KBM-7 (cell line): ENCODE measurements at places on chromosomes 7 and 10.

DNA sequence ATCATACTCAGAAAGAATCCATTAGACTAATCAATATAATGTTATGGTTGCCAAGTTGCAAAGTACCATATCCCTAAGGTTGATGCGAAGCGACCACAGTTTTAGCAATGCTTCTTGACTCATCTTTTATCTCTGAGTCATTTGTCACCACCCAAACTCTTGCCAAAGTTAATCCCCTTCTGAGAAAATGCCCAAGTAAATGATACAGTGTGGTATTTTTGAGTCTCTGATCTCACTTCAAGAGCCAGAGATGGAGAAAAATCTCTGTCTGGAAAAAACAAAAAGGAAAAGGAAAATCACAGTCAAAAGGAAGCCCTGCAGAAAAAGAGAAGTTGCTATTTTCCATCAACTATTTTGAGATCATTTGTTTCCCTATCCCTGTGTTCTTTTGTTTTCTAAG is 26.7 kb upstream of the OTUD1 start:
- no peak for DNase-seq

GRCh38 chr10:60114765-60115586 is 208.6 kb upstream of the CCDC6 start:
- DNase-seq, result peak; percentile 71

DNA sequence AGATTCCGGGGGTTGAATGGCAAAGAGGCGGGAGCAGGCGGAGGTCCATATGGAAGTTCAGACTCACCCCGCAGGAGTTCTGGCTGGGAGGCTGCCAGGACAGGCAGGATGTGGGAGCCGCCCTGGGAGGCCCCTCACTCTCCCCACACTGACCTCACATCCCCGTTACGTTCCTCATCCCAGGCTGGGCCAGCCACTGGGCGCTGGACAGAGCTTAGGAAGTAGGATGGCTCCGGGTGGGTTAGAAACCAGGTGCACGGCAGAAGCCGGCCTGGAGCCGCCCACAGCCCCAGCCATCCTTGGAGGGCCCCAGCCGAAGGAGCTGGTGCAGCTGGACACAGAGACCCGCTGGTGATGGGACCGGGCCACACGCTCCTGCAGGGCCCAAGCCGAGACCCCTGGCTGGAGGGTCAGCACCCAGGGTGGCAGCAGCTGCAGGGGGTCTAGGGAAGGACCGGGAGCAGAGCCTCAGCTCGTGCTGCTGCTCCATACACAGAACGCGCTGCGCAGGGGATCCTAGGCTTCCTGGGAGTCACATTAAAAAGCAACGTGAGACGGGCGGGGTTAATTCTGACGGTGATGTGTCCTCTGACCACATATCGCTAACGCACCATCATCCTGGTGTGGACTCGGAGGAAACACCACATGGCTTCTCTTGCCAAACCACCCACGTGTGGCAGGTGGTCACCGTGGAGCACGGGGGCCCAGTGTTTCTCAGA is 98.6 kb upstream of the DIP2C start:
- no peak for DNase-seq

DNA sequence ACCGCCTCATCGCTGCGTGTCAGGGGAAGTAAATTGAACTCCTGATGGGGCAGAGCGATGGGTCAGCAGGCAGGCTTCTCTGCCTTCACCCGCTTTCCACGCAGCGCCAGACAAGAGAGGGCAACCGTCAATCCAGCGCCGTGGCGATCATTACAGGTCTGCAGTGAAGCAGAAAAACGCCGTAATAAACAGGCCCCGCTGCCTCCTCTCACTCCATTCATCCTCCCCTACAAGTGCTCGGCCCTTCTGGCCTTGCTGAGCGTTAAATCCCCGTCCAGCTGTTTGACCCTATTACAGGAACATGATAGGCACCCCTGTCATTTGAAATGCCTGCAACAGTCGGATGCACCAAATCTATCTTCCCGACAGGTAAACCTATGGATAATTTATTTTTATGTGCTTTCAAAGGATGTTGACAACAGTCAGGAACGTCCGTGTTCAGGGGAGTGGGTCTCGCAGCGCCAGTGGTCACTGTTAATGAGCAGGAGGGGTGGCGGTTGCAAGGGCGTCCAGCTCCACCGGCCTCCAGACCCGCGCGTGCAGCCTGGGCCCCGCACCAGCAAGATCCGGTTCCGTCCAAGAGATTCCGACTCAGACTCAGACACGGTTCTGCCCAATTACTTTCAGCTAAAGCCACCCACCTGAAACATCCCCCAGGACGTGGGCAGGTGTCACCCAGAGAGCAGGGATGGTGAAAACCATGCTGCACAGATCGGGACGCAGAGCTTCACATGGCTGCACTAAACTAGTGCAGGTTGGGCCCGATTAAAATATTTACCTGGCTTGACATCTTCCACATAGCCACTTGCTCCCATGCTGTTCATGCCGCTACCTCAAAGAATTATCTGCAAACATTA is 508.0 kb upstream of the MGMT start:
- no peak for DNase-seq

DNA sequence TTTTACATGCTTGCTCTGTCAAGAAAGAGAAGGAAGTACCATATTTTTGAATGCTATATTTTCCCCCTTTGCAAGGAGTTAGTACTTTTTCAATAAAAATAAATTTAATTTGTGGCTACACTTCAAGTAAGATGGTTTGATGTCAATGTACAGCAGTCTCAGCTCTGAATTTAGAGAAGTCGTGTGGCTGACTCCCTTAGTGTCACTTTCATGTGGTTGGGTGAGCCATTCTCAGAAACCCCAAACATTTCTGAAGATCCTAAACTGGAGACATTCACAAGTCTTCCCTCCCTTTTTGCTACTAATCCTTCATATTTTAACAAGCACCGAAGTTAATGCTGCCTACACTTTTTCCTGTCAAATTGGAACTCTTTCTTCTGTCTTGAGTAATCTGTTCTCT is 244.4 kb downstream of the DYNC1I1 start:
- DNase-seq, result no peak

- no peak for DNase-seq
These were observed 110.8 kb upstream of the FGFR2 start for GRCh38 chr10:121708728-121709674.

- DNase-seq, result no peak
These were observed 24.5 kb downstream of the RAPGEF5 start for GRCh38 chr7:22332461-22332870.

- no peak for DNase-seq
These were observed 3.1 kb upstream of the ABCA13 start for GRCh38 chr7:48168159-48168558.

DNA sequence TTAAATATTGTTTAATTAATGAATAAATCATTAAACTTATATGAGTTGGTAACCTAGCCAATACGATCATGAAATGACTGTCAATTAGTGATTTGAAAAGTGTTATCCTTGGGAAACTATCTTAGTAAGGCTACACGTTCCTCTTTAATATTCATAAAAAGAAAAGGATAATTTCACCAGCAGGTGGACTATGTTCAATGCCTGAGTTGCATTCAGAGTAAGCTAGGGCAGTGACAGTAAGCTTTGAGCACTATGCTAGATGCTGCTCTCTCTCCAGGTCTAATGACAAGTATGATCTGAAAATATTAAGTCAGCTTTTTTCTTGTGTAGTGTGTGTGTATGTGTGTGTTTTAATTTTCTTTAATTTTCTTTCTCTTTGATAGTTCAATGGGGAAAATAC is 486.3 kb upstream of the PCDH15 start:
- DNase-seq, result no peak

DNA sequence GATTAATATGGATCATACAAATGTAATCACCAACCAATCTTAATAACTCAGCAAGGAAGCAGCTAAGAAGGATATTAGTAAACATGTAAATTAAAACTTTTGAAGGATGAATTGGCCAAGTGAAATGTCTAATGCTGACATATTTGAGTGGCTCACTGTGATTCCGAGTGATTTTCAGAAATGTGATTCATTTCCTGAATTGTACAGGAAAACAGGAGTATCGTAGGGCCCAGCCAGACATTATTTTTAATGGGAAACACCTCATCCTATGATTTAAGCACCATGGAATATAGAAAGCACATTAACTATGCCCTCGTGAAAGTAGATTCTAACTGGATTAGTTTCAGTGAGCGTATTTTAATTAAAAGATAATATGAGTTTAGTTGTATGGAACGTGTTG is 82.3 kb downstream of the LHFPL3 start:
- no peak for DNase-seq

GRCh38 chr7:150940431-150941102 is 37.6 kb downstream of the KCNH2 start:
- no peak for DNase-seq

GRCh38 chr10:17771017-17771416 is 19.0 kb downstream of the TMEM236 start:
- DNase-seq, result peak; percentile 69

DNA sequence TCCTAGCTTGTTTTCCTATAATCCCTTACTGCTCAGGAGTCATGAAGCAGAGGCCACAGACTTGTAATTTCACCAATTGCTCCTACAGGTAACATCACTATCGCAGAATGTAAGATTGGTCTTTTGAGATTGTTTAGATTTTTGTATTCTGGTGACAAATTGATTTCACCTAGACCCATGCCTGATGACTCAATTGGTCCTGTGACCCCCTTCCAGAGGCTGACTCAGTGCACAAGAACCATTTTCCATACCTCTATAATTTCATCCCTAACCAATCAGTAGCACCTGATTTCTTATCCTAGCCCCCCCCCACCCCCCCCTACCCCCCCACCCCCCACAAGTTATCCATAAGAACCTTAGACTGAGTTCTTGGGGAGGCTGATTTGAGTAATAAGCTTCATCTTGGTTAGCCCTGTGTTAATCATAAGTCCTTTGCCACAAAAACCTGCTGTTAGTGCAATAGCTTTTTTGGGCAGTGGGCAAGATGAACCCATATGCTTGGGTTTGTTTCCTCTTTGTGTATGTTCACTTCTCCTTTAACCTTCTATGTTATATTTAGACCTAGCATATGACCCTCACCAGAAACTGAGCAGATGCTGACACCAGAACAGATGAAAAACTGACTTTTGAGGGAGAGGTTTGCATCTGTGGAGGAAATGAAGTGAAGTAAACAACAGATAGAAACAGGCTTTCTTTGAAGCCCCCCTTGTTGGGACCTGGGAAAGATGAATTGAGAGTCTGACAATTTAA is 187.1 kb downstream of the KIF20B start:
- no peak for DNase-seq

DNA sequence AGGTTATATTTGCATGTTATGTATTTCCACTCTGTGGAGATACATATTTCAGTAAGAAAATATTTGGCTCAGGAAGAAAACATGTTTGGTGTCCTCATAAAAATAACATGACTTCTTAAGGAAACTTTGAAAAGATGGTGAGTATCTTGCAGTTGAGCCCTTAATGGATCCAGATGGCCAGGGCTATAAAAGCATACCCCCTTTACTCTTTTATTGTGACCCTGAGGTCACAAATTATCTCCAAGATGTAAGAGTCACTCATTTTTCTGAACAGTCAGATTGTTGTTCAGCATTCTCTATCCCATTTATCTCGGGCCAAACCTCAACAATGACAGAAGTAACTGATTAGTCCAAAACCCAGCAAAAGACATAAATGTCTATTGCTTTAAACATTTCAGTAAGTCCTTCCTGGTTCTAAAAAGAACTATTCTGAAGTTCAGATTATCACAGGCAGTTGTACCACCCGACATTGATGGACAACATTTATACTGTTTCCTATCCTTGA is 539.4 kb downstream of the PARD3 start:
- no peak for DNase-seq

GRCh38 chr7:136938476-136938875 is 70.0 kb downstream of the CHRM2 start:
- DNase-seq, result no peak

GRCh38 chr10:128062881-128063563 is 63.2 kb downstream of the MKI67 start:
- DNase-seq, result peak; percentile 91

- DNase-seq, result no peak
These were observed 126.0 kb upstream of the NRBF2 start for GRCh38 chr10:63007112-63007511.

DNA sequence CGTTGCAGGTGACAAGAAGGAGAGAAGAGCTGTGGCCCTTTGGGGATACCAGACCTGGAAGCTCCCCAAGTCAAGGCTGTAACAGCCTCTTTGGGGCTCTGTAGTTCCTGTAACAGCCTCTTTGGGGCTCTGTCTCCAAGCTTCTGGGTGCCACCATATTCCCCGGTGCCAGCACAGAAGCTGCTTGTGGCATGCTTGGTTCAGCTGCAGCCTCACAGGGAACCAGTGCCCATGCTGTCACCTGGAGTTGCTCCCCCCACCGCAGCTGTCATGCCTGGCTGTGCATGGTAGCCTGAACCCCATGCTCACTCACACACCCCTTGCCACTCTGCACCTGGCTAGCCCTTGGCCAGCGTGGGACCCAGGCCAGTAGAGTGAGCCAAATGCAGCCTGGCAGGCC is 109.1 kb downstream of the ELAPOR2 start:
- DNase-seq, result no peak

DNA sequence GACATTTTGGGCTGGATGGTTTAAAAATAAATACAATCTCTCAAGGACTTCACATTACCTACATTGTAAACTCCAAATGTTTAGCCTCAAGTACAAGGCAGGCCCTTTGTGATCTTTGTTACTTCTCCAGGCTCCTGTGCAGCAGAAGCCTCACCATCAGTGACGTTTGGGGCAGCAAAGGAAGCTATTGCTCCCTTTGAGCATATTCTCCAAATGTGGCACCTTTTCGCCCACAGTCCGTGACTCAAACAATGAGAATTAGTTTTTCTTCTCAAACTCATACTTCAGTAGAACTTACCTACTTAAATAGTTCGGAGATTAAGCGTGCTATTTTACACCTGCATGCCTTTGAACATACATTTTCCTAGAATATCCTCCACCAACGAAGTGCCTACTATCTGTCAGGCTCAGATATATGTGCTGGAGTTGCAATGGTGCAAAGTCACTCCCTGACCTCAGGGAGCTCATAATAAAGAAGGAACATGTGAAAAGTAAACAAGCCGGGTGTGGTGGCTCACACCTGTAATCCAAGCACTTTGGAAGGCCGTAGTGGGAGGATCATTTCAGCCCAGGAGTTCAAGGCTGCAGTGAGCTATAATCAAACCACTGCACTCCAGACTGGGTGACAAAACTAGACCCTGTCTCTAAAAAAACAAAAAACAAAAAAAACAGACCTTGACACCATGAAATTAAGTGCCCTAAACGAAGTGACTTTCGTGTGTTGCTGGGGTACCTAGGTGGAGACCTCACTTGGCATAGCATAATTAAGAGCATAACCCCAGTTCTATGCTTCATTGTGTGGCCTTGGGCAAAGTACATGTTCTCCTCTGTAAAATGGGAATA is 1.2 kb upstream of the ABCF2 start:
- no peak for DNase-seq

GRCh38 chr7:33716581-33717477 is 188.5 kb upstream of the BMPER start:
- peak; percentile 18 for DNase-seq

- DNase-seq, result no peak
These were observed 18.2 kb upstream of the PRKAG2 start for GRCh38 chr7:151895008-151895630.

- peak; percentile 33 for DNase-seq
These were observed 802 bp upstream of the CDK6 start for GRCh38 chr7:92837000-92837749.
